CD4-positive, alpha-beta T cell treated with Interleukin-2 at 100 ng/mL for 4 hours (primary cell): ENCODE measurements at places on chromosomes 3 and 15.
A peak's percentile ranks its signal among the peaks of the same experiment; 100 is the strongest.

- DNase-seq, result no peak
Observed at GRCh38 chr3:123111640-123112039, 44.8 kb downstream of the PDIA5 start.

DNA sequence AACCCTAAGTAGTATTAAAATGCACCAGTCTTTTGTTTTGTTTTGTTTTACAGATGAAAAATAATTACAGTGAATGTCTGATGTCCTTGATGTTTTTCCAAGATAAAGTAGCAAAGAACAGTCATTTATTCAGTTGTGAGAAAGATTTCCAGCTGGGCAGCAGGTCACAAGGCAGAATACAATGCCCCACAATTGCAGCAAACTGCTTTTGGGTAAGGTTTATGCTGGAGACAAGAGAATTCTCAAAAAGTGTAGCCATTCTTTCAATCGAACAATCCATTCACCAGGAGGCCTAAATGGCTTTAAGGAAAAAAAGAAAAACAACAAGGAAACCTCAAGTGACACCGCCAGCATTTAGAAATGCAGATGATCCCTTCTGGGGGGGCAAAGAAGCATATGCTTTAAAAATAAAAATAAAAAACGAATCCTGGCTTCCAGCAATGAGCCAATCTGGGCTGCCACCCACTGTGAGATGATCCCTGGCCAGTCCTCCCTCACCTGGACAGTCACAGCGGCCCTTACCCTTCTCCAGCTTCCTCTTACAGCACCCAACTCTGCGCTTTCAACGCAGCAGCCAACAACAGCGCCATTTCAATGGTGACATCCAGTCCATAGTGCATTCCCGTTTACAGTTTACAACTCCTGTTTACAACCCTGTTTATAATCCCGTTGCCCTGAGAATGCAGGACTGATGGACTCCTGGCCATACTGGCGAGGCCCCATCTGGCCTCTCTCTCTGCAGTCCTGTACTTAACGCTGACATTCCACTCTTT, 25.7 kb upstream of the WNT5A start:
- DNase-seq, result no peak

GRCh38 chr15:89400116-89400781, 65.6 kb upstream of the POLG start:
- no peak for DNase-seq

GRCh38 chr15:71103102-71103676, 12.1 kb upstream of the THSD4 start:
- no peak for DNase-seq

DNA sequence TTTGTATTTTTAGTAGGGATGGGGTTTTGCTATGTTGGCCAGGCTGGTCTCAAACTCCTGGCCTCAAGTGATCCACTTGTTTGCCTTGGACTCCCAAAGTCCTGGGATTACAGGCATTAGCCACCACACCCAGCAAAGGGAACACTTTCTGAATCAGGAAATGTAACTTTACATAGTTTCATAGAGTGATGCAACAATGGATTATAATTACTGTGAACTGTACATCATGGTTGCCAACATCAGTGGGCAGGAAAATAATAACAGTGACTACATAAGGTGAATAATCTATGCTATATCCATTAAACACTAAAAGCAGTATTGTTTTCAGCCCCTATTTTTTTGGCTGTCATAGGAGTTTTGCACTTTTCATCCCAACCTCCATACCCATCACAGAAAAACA, 5.0 kb upstream of the KPNA1 start:
- DNase-seq, result no peak

DNA sequence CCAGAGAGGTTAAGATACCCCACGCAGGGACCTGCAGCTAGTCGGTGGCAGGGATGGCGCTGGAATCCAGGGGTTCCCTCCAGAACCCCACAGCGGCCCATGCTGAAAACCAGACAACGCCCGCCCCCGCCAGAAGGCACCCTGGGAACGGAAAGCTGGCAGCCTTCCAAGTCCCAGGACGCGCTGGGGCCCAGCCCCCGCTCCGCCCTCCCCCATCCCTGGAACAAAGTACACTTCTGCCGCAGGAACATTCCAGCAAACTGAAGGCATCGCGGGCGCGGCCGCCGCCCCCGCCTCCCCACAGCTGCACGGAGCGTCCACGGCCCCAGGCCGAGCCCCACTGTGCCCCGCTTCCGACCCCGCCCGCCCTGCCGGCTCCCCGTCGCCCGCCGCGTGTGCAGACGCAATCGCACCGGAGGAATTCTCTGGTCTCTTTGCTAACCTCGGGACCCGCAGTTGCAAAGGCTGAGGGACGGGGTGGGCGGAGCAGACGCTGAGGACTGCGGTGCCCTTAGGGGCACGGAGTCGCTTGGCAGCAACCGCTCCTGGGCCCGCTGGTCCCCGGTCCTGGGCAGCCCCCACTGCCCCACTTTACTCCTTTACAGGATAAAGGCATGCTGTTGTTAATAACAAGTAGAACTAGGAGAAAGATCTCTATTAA, 44.8 kb upstream of the RNU6-1 start:
- peak; percentile 4 for DNase-seq

- DNase-seq, result no peak
Observed at GRCh38 chr3:78283994-78284393, 1244.1 kb downstream of the ROBO2 start.

DNA sequence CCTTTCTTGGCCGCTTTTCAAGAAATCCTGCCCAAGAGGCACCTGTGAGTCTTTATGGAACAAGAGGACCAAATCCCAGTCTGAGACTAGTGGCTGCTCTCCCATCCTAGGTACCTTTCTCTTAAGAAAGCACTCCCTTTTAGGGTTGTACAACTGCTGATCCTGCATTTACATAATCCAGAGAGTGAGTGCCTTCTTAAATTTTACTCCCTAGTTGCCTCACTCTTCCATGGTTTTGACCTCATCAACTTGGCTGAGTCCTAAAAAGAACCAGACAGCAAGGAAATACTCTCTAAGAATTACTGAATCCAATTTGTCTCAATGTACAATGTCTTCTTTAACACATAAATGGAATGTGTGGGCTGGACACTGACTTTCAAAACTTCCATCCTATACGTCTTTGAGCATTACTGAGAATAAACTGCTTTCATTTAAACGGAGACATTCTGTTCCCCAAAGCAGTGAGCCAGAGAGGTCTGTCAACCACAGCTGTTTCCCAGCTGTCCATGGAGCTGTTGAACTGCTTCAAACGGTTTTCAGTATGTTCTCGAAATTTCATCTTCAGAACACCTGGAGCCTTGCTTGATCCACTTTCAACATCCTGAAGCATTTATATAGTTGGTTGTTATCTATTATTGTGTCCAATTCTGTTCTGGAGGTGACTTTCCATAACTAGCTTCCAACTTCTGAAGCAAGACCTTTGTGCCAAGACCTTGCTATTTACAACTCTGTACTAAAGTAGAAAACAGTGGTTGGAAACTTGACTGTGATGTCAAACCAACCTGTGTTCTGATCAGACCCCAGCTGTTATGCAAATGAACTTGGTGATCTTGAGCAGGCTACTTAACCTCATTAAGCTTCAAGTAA, 179.1 kb downstream of the SLC9A9 start:
- no peak for DNase-seq

DNA sequence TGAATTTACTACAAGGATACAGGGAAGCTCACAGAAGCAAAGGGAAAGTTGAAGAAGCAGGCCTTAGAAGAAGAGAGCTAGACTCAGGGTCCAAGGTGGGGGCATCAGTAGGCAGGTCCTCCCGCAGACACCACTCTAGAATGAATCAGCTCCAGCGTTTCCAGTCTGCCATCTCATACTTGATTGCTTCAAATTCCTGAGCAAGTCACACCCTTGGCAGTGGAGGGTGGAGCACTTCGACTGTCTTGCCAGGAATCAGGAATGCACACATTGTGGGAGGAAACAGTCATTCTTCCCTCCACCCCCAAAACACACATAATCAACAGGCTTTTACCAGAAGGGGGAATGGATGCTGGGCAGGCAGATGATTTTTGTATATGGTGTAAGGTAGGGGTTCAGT, 78.5 kb downstream of the CHCHD6 start:
- no peak for DNase-seq
